Activated naive CD4-positive, alpha-beta T cell treated with anti-CD3 and anti-CD28 coated beads for 36 hours (primary cell): ENCODE measurements at places on chromosomes 2 and 18.
A peak's percentile ranks its signal among the peaks of the same experiment; 100 is the strongest.

DNA sequence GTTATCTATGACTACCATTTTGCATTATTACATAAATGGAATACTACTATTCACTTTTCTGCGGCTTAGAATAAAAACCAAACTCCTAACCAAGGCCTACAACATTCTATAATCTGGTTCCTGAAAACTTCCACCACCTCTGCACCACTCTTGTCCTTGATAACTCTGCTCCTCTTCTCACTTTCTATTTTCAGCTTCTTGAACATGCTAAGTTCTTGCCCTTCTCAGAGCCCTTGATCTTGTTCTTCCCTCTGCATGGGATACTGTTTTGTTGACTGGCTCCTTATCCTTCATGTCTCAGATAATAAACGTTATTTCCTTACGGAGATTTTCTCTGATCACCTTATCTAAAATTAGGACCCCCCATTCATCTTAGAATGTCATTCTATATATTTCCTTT, 65.5 kb upstream of the WDSUB1 start:
- H3K36me3 ChIP-seq = peaks cover 4% of the 10 kb centered on the region
- no peak for DNase-seq
- no peak overlapping the region for H3K4me3 ChIP-seq
- H3K4me1 ChIP-seq = no peaks in the 10 kb centered on the region
- H3K27ac ChIP-seq = no peak overlapping the region

GRCh38 chr2:109030870-109031475, 42.0 kb upstream of the EDAR start:
- peak overlapping the region; percentile 72 for H3K27ac ChIP-seq
- H3K27me3 ChIP-seq = no peaks in the 10 kb centered on the region
- peaks cover 62% of the 10 kb centered on the region for H3K4me1 ChIP-seq
- peak overlapping the region; percentile 81 for H3K4me3 ChIP-seq
- H3K36me3 ChIP-seq = peaks cover 4% of the 10 kb centered on the region

- H3K4me3 ChIP-seq = no peak overlapping the region
- no peaks in the 10 kb centered on the region for H3K27me3 ChIP-seq
- peaks cover 3% of the 10 kb centered on the region for H3K36me3 ChIP-seq
These were observed 47.7 kb upstream of the TRIB2 start for GRCh38 chr2:12669036-12669435.

- H3K4me3 ChIP-seq = peak overlapping the region; percentile 26
- H3K4me1 ChIP-seq = peaks cover 54% of the 10 kb centered on the region
- no peaks in the 10 kb centered on the region for H3K27me3 ChIP-seq
- H3K27ac ChIP-seq = peak overlapping the region; percentile 80
- peak; percentile 39 for DNase-seq
- peaks cover 8% of the 10 kb centered on the region for H3K36me3 ChIP-seq
These were observed 4.8 kb downstream of the ITGA4 start for GRCh38 chr2:181462033-181462432.

- DNase-seq = no peak
- H3K4me3 ChIP-seq = no peak overlapping the region
- H3K4me1 ChIP-seq = peaks cover 32% of the 10 kb centered on the region
- peaks cover 19% of the 10 kb centered on the region for H3K36me3 ChIP-seq
- H3K27me3 ChIP-seq = no peaks in the 10 kb centered on the region
These were observed 12.6 kb upstream of the KCMF1 start for GRCh38 chr2:84958135-84959059.

GRCh38 chr2:75607988-75608683, 38.4 kb upstream of the MRPL19 start:
- H3K27me3 ChIP-seq = peaks cover 61% of the 10 kb centered on the region
- no peak for DNase-seq
- no peak overlapping the region for H3K4me3 ChIP-seq

DNA sequence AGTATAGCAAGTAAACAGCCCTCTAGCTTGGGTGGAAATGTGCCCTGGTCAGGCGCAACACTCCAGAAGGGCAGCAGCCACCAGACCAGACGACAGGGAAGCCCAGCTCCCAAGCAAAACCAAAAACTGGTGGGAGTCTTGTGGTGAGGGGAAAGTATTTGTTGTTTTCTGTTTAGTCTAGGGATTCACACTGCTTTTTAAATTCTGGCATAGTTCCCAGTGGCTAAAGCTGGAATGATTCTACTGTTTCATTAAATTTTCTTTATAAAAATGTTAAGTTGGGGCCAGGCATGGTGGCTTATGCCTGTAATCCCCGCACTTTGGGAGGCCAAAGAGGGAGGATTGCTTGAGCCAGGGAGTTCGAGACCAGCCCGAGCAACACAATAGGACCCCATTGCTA, 38.5 kb downstream of the MERTK start:
- H3K4me1 ChIP-seq = no peaks in the 10 kb centered on the region
- peaks cover 5% of the 10 kb centered on the region for H3K27me3 ChIP-seq
- no peak for DNase-seq
- no peak overlapping the region for H3K27ac ChIP-seq
- H3K4me3 ChIP-seq = no peak overlapping the region

DNA sequence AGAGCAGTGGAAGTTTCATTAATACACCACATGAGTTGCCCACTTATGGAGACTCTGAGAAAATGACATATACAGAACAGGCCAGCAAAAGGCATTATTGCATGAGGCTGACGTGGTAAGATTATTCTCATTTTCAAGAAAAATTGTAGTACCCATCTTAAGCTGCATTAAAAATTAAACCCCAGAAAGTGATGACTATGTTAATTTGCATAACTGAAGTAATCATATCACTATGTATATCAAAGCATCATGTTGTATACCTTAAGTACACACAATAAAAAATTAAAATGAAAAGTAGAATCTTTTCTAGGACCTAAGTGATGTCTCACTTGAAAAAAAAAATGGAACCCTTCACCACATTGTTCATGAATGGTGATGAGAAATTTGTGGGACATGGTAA, 32.0 kb downstream of the DNAH6 start:
- DNase-seq = no peak
- no peak overlapping the region for H3K4me3 ChIP-seq
- no peak overlapping the region for H3K27ac ChIP-seq
- H3K27me3 ChIP-seq = no peaks in the 10 kb centered on the region
- peaks cover 2% of the 10 kb centered on the region for H3K4me1 ChIP-seq

GRCh38 chr18:63291278-63291677, 28.3 kb downstream of the BCL2 start:
- peaks cover 7% of the 10 kb centered on the region for H3K4me1 ChIP-seq
- no peak overlapping the region for H3K27ac ChIP-seq
- peaks cover 49% of the 10 kb centered on the region for H3K36me3 ChIP-seq
- no peaks in the 10 kb centered on the region for H3K27me3 ChIP-seq
- H3K4me3 ChIP-seq = peak overlapping the region; percentile 54
- DNase-seq = no peak

GRCh38 chr2:172969609-172970008, 106.0 kb upstream of the MAP3K20 start:
- no peaks in the 10 kb centered on the region for H3K27me3 ChIP-seq
- DNase-seq = no peak
- H3K36me3 ChIP-seq = no peaks in the 10 kb centered on the region
- H3K4me3 ChIP-seq = no peak overlapping the region
- H3K4me1 ChIP-seq = peaks cover 23% of the 10 kb centered on the region

DNA sequence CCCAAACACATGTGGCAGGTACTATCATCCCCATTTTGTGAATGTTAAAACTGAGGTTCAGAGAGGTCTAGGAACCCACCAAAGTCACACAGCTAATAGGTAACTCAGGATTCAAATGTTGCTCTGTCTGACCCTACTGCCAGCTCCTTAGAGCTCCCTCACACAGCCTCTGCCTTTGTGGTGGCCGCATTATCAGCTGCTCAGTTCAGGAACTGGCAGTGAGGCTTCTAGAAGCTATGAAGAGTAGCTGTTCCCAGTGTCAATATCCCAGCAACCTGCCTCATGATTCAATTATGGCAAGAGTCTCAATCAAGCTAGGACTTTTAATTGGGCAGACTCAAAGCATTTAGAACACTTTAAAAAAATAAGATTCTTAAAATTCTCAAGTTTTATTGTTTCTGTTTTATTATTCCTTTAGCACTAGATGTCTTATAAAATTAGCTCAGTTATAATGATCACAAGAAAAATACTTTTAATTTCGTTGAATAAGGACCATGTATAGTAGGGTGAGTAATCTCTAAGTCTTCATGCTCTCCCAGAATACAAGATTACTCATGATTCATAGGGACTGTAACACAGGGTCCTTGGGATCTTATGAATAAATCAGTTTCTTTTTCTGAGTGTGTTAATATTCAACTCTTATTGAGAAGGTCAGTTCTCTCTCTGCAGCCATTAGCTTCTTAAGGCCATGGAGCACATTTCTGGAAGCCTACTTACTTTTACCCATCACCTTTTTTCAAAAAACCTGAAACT, 342.7 kb downstream of the RND3 start:
- no peak for DNase-seq
- H3K27me3 ChIP-seq = no peaks in the 10 kb centered on the region
- H3K36me3 ChIP-seq = no peaks in the 10 kb centered on the region
- H3K4me3 ChIP-seq = no peak overlapping the region
- no peaks in the 10 kb centered on the region for H3K4me1 ChIP-seq
- no peak overlapping the region for H3K27ac ChIP-seq

DNA sequence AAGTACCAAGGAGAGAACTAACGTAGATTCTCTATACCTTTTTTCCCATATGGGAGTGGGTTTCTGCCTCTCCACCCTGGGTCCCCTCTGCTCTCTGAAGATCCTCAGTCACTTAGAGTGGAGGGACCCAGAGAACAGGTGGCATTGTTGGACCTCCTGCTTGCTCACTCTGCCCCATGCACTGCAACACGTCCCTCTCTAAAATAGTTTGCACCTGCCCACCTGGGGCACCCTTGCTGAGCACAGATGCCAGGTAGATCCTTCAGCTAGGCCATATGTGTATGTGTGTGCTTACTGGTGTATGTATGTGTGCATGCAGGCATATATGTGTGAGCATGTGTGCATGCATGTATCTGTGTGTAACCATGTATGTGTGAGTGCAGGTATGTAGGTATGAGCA, 2.2 kb downstream of the IL36RN start:
- no peaks in the 10 kb centered on the region for H3K27me3 ChIP-seq
- H3K4me3 ChIP-seq = no peak overlapping the region
- peaks cover 2% of the 10 kb centered on the region for H3K36me3 ChIP-seq
- DNase-seq = no peak
- no peak overlapping the region for H3K27ac ChIP-seq

- no peaks in the 10 kb centered on the region for H3K27me3 ChIP-seq
- H3K27ac ChIP-seq = peak overlapping the region; percentile 76
- H3K36me3 ChIP-seq = peaks cover 17% of the 10 kb centered on the region
- DNase-seq = no peak
- no peak overlapping the region for H3K4me3 ChIP-seq
- peaks cover 83% of the 10 kb centered on the region for H3K4me1 ChIP-seq
These were observed 172.6 kb downstream of the ANKRD44 start for GRCh38 chr2:197137826-197138477.

DNA sequence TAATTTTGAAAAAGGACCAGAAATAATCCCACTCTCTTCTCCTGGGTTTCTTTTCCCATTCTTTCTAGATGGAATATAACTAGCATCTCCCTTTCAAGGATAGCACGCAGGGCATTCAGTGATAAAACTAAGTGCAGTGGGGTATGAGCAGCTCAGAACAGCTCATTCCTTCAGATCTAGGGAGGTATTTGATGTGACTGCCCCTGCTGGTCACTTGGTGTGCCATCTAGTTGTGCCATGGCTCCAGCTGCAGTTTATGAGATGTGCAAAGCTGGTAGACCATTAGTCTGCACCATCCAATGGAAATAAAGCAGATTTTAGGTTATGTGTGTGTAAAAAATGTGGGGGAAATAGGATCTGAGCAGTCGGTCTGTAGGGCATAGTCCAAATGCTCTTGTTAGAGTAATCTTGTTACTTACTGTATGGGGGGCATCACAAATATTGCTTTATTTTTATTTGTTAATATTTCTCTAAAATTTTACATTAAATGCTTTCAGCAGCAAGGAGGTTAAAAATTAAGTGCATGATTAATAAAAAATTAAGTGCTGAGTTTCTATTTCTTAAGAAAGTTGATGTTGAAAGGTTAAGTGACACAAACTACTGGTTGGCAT, 38.9 kb downstream of the CTAGE1 start:
- H3K36me3 ChIP-seq = no peaks in the 10 kb centered on the region
- no peak overlapping the region for H3K4me3 ChIP-seq
- no peaks in the 10 kb centered on the region for H3K4me1 ChIP-seq
- no peak for DNase-seq

DNA sequence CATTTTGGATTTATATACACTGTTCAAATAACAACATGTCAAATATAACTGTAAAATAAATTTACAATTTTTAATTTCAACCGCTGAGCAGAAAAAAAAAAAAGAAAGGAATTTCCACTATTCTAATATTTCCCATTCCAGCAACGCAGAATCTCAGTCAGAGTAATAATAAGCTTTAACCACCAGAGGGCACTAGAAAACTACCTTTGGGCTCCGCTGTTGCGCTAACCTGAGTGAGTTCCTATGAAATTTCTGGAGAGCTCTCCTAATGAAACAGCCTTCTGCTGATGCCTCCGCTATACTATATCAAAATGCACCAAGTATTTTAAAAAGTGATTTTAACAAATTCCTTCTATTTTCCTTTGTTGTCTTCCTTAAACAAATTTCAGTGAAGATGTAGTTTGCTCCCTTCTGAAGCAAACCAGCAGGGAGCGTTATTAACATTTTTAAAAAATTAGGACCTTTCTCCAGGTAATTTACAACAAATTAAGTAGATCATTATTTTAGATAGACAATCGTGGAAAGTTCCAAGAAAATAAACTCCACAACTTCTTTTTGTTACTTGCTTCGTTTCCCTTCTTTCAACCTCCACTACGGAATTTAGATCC, 23.0 kb downstream of the ERMN start:
- peaks cover 34% of the 10 kb centered on the region for H3K4me1 ChIP-seq
- no peaks in the 10 kb centered on the region for H3K36me3 ChIP-seq
- peak; percentile 51 for DNase-seq
- H3K27me3 ChIP-seq = no peaks in the 10 kb centered on the region
- H3K27ac ChIP-seq = no peak overlapping the region
